GDM1 (cell line): ENCODE measurements at places on chromosomes 4 and X.

- no peak for DNase-seq
Observed at GRCh38 chrX:38583181-38583580, 21.8 kb downstream of the TSPAN7 start.

- DNase-seq: no peak
Observed at GRCh38 chr4:184275766-184276165, 58.1 kb upstream of the ENPP6 start.

DNA sequence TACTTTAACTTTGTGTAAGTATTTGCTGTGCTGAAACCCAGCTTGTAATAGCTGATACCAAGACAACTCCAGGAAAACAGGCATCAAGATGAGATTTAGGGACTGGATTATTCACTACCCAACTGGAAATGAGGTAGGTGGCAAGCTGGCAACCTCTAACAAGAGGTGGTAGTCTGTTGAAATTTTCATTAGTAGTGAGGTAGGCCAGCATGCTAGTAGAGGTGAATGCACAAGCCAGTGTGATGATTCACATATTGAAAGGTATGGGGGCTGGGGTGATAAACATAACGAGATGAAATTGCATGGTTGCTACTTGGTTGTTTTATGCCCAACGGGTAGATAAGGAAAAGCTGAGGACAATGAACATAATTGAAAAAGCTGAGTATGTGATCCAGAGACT, 8.5 kb upstream of the TMPRSS11D start:
- no peak for DNase-seq

DNA sequence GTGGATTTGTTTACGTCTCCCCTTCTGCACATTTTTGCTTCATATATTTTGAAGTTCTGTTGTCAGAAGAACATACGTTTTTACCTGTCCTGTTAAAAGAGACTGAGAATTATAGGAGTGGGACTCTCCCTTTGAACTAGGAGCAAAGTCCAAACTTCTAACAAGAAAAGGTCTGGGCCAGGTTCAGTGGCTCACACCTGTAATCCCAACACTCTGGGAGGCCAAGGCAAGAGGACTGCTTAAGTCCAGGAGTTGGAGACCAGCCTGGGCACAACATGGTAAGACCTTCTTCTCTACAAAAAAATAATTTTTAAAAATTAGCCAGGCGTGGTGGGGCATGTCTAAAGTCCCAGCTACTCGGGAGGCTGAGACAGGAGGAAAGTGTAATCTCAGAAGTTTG, 15.8 kb downstream of the LIN54 start:
- no peak for DNase-seq

DNA sequence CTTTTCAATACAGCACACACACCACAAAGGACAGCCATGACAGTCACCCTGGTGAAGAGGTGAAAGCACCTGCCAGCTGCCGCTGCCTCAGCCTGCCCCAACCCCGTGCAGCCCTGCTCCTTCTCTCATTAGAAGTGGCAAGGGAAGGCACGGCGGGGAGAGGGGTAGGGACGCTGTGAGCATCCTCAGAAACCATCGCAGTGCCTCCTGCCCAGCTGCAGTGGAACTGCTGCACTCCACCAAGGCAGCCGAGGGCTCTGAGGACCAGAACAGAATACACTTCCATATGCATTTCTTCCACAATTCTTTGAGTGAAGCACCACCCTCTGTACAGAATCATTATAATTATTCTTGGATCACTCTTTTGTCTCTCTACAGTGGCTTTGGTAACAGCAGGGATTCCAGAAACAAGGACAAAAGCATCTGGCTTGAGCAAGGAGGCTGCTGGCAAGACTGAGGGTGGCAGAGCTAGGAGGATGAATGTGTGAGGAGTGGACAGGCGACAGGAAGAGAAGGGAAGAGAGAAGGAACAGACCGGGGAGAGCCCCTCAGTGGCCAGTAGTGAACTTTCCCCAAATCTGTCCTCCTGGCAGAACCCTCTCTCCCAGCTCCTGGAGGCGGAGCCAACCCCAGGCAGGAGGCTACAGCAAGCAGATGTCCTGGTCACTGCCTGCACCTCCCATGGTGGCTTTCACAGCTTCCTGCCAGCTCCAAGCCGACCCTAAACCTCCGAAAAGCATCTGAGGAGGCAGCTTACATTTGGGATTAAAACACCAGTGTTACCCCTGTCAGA, 73.2 kb downstream of the MTNR1A start:
- no peak for DNase-seq

DNA sequence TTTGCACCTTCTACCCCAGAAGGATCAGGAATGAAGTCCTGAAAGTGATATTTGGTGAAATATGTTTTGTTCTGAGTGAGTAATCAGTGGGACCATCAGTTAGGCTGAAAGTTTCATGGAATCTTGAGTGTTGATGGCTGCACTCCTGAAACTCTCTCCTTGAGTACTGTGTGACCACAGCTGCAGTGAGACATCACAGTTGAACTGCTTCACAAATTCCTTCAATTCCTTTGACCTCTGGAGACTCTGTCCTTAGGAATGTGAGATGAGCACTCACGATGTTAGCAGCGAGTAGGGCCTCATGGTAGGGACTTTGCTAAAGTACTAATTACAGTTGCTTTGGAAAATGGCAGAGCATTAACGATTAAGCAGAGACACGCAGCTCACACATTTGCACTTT, 142.9 kb upstream of the SLC4A4 start:
- no peak for DNase-seq

DNA sequence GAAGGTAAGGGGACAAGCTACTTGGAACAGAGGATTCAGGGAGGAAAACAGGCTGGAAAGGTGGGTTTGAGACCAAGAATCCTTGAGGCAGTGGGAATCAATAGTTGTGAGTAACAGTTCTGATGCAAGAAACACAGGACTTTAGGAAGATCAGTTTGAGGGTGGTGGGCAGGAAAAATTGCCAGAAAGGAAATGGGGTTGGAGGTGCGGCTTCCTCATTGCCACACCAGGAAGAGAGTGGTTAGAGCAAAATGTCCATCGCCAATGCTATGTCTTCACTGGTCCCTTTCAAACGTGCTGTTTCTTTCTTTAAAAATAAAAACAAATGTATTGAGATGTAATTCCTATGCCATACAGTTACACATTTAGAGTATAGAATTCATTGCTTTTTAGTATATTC, 57.1 kb upstream of the NOCT start:
- peak; percentile 4 for DNase-seq

GRCh38 chr4:54784161-54784671, 126.5 kb downstream of the KIT start:
- DNase-seq: no peak

- peak; percentile 1 for DNase-seq
Observed at GRCh38 chr4:57763070-57763469, 652.9 kb upstream of the IGFBP7 start.

DNA sequence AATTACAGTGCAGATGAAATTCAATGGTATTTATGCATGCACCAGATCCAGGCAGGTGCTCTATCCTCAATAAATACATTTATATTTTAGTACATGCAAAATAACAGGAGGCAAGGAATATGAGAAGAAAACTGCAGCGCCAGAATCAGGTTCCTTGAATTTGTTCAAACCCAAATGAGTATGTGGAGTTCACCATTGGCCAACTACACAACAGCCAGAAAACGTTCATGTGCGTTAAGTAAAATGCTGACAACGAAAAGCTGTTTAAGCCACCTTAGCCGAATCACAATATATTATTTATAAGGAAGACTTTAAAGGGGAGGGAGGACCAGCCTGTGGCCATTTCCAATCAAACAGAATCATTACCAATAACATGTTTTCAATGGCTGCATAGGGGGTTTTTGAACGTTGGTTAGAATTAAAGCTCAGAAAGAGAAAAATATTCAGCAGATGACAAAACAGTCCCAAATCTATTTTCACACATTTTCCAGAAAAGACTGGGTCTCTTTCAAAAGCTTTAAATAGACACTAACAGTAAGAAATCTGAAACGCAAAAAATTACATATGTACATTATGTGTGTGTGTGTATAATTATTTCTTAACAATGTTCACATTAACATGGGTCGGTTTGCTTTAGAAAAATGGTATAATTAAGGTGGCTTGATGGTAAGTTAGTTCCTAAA, 171.9 kb downstream of the LDB2 start:
- DNase-seq: no peak

DNA sequence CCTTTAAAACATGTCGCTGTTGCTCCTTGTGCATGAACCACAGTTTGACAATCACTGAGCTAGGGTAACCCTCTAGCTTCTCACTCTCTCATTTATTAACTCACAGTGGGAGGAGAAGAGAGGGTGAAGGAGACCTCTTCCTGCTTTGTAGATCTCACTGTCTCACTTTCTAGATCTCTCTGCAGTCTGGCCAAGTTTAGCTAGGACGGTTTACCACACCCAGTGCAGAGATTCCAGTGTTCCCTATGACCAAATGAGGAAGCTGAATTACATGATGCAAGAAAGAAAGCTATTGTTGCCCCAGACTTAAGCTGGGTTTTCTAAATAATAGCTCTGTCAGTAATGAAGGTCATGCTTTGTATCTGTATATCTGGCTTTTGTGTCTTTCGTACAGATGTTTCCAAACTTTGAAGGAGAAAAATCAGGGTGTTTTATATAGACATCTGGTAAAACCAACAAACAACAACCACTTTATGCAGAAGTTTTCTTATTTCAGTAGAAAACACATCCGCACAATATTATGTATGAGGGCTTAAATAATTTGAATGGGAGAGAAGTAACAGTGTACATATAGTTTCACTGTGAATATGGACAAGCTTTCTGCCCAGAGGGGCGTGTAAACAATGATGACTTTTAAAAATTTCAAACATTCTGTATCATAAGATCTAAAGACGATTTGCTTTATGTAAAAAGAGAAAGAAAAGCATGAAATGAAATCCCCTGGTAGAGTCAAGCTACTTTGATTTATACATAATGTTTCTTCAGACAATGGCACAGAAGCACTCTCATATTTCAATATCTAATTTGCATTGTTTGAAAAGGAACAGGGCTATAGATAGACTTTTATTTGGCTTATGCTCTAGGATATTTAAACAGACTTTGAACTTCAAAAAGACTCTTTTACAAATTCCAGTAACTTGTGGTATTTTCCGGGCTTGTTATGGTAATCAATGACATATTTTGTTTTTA, 582.3 kb downstream of the FSTL5 start:
- no peak for DNase-seq

- no peak for DNase-seq
Observed at GRCh38 chr4:105433421-105433820, 40.4 kb downstream of the PPA2 start.
